8988T (cell line): ENCODE measurements at places on chromosomes 7 and 10.
A peak's percentile ranks its signal among the peaks of the same experiment; 100 is the strongest.

- DNase-seq, result no peak
Measured at GRCh38 chr7:101436221-101436735, 73.6 kb downstream of the COL26A1 start.

GRCh38 chr7:16849296-16850148 lies 32.3 kb downstream of the AGR3 start:
- DNase-seq, result no peak

GRCh38 chr7:20352573-20353306 lies 22.0 kb downstream of the ITGB8 start:
- no peak for DNase-seq

DNA sequence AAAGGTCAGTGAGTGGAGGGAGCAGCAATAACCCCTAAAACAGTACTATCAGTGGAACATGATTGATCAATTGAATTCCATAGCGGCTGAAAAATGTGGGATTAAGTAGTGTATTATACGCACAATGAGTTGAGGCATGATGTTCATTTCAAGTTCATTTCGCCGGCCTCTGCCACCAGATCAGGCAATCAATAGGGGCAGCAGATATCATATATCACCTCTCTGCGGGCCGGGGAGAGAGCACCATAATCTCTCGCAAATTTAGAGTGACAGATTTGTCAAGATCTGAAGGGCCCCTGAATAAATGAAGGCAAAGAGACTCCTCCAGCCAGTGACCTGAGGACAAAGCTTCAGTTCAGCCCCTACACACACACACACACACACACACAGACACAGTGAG lies 58.5 kb downstream of the PAX2 start:
- no peak for DNase-seq

DNA sequence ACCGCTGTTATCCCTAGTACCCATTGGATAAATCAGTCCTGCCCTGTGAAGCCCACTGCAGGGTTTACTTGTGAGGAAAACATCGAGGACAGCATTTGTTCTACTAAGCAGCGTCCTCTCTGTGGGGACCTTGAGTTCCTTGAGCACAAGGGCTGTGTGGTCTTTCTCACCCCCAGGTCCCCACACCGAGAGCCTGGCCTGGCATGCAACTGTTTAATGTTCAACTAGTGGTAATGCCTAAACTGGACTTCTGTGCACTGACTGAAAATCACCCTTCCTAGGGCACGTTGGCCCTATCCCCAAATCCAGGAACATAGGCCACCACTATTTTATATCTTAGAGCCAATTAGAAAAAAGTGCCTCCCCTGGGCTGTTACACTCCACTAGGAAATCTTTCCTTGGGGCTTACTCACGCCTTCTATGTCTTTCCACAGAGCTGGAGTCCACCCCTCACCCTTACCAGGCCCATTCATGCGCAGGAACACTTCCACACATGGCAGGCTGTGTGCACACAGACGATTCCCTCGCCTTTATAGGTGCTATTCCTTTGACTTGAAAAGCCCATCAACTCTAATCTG lies 1.7 kb upstream of the TMEM213 start:
- no peak for DNase-seq

- no peak for DNase-seq
Measured at GRCh38 chr7:125436220-125436619, 506.6 kb upstream of the POT1 start.

DNA sequence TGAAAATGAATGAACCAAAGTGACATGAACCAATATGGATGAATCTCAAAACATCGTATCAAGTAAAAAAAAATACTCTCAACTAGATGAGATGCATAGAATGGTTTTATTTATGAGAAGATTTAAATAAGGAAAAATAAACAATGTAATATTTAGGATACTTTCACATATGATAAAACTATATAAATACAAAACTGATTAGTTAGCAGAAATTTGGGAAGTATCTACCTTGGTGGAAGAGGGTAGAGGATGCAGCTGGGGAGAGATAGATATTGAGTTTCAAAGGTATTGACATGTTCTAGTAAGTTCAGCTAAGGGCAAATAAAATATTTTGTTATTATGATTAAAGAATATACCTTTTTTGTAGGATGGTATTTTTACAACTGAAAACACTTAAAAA lies 463.1 kb downstream of the SH2D4B start:
- DNase-seq, result no peak

DNA sequence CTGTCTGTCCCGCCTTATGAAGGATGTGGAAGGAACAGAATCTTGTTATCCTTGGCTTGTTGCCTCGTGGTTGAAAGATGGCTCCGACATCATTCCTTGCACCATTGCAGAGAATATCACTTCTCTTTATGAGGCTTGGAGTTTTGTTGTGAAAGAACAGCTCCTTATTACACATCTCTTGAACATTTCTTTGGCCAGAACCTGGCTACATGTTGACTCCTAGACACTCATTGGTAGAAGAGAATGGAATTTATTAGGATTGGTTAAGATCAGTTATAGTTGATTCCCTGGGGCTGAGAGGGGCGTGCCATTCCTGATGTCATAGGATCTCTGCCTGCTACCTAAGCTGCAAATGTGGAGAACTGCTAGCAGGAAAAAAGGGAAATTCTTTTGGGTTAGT lies 180.5 kb upstream of the CTBP2 start:
- no peak for DNase-seq

GRCh38 chr7:107691716-107692115 lies 31.1 kb downstream of the SLC26A4 start:
- DNase-seq, result no peak

DNA sequence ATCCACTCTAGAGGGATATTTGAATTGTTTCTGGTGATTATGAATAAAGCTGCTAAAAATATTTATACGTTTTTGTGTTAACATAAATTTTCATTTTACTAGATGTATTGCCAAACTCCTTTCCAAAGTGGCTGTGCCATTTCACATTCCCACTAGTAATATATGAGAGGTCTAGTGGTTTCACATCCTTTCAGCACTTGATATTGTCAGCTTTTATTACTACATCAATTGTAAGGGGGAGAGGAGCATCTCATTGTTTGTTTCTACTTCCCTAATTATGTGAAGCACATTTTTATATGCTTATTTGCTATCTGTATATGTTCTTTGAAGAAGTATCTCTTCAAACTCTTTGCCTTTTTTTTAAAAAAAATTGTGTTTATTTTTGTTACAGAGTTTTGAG lies 184.5 kb downstream of the ADK start:
- DNase-seq, result no peak

- DNase-seq, result no peak
Measured at GRCh38 chr10:103638948-103639347, 145.4 kb downstream of the NEURL1 start.

DNA sequence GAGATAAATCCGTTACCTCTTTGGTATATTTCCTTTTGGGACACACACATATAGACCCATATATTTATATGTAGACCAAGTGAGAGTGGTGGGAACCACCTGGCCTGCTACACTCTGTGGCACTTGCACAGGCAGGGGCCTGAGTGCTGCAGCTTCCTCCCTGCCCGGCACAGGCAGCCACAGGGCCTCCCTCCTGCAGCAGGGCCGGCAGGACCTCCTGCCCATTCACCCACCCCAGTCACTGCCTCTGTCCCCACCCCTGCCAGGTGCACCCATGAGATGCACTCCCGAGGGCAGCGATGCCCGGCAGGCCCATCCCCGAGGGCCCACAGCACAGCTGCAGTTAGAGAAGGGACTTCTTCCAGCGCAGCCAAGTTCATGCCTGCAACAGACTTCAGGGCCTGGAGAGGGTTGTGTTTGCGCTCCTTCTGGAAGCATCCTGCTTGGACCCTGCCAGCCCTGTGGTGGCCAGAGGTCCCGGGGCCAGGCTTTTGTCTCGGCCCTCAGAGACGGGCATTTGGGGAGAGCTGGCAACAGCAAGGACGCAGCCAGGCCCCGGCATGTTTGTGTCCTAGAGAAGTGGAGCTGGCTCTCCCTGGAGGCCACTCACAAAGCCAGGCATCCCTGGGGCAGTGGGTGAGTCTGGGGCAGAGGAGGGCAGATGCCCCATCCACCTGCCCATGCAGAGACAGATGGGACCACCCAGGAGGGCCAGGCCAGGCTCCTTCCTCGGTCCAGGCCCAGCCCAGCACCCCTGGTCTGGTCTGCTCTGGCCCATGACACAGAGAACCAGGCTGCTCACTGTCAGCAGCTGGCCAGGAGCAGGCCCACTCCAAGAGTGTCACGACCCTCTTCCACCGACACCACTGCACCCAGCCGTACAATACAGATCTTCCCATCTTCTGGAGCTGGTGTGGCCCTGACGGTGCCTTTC lies 41.4 kb downstream of the PWWP2B start:
- no peak for DNase-seq

GRCh38 chr10:113135025-113135424 lies 185.0 kb downstream of the TCF7L2 start:
- DNase-seq, result no peak

GRCh38 chr7:92833024-92833765 lies 3.2 kb downstream of the CDK6 start:
- peak; percentile 47 for DNase-seq

DNA sequence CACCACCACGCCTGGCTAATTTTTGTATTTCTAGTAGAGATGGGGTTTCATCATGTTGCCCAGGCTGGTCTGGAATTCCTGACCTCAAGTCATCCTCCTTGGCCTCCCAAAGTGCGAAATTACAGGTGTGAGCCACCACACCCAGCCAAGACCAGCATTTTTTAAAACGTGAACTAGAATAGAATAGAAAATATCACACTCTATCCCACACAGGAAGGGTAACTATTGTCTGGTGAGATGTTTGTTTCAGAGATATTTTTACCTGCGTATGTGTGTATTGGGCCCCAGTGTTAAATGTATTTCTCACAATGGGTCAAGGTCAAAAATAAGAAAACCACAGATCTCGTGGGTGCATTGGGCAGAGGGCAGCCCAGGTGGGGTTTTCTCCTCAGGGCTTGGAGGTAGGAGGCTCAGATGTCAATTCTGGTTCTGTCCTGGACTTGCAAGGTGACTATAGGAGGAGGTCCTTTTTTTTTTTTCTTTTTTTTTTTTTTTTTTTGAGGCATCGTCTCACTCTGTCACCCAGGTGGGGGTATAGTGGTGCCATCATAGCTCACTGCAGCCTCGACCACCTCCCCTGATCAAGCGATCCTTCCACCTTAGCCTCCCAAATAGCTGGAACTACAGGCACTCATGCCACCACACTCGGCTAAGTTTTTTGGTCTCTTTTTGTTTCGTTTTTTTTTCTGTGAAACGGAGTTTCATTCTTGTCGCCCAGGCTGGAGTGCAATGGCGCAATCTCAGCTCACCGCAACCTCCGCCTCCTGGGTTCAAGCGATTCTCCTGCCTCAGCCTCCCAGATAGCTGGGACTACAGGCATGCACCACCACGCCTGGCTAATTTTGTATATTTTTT lies 19.0 kb downstream of the SH2B2 start:
- no peak for DNase-seq

DNA sequence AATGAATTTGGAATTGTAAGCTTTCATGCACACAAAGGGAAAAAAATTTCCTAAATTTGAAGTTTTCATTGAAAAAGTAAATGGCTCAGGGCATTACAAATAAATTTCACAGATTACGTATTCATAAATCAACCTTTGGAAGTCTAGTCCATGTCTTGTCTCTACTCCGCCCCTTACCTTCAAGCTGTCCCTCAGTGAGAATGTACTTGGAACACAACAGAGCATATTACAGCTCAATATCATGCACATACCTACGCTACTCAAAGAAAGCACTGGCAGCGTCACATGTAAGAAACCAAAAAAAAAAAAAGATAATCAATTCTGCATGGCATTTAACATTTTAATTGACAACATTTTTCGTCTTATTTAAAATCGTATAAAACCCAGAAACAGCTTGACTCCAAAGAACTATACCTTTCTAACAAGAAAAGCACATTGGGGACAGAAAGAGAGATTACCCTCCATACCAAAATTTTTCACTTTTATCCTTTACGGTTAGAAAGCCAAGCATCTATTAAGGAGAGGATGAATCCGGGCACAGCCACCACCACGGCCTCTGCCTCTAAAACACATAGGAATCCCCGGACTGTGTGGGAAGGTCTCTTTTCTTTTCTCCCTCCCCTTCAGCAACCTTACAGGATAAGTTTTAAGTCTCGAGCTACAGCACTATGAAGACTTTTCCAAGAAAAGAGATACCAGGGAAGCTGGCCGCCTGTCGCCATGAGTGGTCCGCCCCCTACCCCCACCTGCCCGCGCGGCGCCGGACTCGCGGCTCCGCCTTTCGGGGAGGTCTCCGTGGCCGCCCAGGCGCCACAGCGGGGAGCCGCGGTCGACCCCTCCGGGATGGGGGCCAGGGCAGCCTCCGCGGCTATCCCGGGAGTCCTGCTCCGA lies 1.1 kb downstream of the JMJD1C start:
- DNase-seq, result no peak

DNA sequence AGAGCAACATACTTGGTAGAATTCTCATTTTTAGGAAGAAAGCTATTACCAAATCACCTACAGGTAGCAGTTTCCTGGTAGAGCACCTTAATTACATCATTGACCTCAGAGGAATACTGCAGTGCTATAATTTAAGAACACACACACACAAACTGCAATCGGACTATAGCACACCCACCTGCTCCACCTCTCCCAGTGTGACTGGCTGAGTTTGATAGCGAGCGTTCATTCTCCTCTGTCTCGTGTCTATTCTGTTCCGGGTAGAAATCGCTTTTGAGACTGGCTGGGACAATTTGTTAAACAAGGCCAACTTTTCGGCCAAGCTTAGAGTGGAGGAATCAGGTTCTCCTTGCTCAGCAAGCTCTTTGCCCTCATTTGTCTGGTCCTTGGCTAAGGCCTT lies 110.5 kb downstream of the SVIL start:
- DNase-seq, result no peak

DNA sequence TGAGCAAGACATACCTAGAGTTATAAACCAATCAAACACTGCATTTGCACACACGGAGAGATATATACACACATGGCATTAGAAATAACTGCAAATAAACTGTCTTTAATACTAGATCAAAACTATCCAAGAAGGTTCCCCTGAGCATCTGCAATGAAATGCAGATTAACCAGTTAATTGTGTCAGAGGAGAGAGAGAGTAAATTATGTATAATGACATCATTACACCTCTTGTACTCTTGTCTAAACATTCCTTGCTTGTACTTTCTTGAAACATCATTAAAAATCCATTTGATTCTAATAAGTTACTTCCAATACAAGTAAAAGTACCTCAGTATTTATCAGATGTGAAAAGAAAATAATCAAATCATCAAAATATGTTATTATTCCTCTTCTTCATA lies 932 bp downstream of the ANKRD22 start:
- no peak for DNase-seq

DNA sequence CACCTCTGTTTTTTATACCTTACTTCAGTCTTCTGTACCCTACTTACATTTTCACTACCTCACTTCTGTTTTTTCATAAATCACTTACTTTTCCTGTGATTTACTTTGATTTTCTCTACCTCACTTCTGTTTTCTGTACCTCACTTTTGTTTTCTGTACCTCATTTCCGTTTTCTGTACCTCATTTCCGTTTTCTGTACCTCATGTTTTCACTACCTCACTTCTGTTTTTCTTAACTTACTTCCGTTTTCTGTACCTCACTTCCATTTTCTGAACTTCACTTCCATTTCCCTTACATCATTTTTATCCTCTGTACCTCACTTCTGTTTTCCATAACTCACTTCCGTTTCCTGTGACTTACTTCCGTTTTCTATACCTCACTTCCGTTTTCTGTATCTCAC lies 492.0 kb upstream of the AKR1E2 start:
- no peak for DNase-seq
